ENCODE measurements at places on chromosomes 16 and 17.

DNA sequence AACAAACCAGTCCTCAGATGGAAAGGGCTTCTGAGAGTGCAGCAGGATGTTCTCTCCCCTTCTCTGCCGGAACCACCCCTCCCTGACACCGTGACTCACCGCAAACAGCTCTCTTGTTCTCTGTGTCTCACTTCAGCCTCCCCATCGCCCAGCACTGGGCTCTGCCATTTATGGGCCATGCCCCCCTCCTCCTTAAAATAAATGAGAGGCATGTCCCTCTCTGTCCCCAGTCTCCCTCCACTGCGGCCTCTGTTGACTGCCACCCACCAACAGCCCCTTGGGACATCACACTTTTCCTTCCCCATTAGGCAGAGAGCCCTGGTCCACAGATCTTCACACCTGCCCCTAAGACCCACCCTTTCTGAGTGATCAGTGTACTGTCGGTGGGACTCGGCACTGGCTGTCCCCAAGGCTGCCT, 6.3 kb downstream of the CCDC102A start:
- peak; percentile 51 for DNase-seq

DNA sequence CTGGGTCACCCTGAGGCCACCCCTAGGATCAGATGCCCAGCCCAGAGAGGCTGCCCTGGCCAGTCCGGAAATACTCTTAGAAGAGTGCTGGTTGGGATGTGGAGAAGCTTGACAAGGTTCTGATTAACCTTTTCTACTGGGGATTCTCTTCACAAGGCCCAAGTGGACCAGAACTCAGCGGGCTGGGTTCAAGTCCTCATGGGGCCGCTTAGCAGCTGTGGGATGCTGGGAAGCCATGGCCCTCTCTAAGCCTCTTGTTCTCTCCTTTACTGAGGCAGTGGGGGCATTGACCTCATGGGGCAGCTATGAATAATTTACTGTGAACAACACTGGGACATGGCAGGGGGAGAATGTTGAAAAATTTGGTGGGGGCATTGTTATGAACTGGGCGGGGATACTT, 92.8 kb downstream of the CYLD start:
- DNase-seq: no peak

GRCh38 chr16:58198022-58198683, at the start of gene CSNK2A2:
Gene CSNK2A2, minus strand, starts transcription at chr16:58198106. Its CDS starts 370 bp downstream, at chr16:58197736.
- DNase-seq: peak; percentile 74

GRCh38 chr17:71505200-71505599, 615.6 kb upstream of the SOX9 start:
- peak; percentile 54 for DNase-seq

DNA sequence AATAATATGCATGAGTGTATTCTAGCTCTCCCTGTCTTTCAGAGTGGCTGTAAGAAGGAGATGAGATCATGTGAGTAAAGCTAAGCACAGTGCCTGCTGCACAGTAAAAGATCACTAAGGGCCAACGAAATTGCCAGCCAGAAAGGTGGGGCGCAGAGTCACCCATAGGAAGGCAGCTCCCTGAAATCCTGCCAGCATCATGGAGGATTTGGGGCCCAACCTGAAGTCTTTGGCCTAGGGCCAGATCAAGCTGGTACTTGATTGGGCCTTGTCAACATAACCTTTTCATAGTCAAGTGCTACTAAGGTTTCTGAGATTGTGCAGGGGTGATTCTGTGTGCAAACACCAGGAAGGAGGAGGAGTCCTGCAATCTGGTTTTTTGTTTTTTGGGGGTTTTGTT, 16.5 kb downstream of the SCNN1B start:
- peak; percentile 43 for DNase-seq

DNA sequence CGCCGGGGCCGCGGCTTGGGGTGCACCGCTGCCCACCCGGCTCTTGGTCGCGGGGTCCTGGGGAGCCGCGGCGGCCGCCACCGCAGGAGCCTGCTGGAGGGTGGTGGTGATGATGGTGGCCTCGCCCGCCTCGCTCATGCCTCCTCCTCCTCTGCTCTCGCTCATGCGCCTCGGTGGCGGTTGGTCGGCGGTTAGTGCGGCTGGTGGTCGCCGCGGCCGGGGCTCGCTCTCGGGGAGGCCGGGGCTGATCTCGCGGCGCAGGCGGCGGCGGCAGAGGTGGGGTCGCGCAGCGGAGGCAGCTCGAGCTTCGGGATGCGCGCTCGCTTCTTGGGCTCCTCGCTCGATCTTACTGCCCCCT, 41.6 kb downstream of the AHSP start:
- DNase-seq: no peak

DNA sequence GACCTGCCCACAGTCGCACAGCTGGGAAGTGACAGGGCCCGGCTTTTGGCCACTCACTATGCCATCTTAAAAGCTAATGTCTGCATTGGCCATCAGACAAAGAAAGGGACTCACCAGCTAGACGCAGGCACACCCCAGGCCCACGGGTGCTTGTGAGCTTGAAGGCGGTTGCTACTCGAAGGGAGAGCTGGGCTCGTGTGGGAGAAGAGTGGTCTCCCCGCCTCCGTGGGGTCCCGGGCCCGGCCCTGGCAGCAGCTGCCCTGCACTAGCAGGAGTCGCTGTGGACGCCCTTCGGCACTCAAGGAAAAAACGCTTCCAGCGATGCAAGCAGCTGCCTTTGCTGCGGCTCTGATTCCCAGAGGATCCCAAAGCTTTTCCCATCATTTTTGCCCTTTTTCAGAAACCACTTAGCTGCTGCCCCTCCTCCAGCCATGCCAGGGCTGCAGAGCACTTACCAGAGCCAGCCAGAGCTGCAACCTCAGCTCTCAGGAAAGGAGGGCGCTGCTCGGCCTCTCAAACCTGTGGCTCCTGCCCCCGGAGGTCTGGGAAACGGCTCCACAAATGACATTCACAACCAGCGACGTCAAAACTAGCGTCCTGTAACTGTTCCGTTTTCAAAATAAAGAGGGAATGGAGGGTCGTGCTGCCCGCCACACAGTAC, 12.3 kb downstream of the TRPV1 start:
- DNase-seq: no peak

DNA sequence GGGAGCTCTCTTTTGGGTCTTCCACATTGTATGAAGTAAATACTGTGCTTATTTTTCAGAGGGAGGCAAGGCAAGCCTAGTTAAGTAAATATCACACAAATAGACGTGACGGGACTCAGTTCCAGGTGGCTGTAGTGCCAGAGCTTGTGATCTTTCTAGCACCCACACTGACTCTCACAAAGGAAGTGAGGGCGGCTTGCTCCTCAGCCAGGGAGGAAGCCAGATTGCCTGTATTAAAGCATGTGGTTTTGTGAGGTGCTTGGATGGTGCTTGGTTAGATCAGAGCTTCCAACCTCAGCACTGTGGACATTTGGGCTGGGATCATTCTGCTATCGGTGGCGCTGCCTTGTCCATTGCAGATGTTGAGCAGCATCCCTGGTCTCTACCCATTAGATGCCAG, 80.1 kb downstream of the VAT1L start:
- no peak for DNase-seq

GRCh38 chr17:19724501-19725420, 8.4 kb upstream of the SLC47A2 start:
- DNase-seq: peak; percentile 74

DNA sequence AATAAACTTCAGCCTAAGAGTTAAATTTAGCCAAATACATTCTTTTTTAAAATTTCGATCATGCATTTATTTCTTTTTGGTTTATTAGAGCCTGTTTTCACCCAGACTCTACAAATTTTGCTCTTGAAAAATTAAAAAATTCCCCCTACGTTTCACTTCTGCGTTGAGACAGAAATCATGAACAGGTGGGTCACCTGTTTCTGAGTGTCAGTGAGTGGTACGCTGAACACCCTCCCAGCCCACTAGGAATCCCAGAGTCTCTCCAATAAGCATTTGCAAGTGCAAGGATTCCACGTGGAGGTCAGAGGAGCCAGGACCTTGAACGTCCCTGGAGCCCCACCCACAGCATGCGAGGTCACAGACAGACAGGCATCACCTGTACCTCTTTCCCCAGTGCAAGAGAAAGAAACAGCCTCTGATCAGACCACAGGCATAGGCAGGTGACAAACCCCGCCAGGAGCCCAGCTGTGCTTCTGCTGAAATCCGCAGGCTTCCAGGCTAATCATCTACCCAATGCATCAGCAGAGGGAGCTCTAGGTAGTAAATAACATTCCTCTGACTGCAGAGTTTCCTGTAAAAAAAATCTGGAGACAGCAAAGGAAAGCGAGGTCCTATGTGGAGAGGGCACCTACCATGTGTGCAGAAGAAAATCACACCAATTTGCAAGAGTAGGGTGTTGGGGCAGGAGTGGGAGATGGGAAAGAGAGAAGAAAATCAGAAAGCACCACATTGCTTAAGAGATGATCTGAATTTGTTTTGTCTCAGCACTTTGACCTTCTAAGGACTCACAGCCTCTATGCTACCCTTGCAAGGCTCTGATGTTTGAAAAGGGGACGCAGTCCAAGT, 5.9 kb upstream of the XYLT1 start:
- peak; percentile 43 for DNase-seq

GRCh38 chr16:85172455-85173145, 60.3 kb upstream of the CIBAR2 start:
- peak; percentile 18 for DNase-seq

GRCh38 chr17:51770027-51770759, 388.3 kb downstream of the CA10 start:
- peak; percentile 31 for DNase-seq

DNA sequence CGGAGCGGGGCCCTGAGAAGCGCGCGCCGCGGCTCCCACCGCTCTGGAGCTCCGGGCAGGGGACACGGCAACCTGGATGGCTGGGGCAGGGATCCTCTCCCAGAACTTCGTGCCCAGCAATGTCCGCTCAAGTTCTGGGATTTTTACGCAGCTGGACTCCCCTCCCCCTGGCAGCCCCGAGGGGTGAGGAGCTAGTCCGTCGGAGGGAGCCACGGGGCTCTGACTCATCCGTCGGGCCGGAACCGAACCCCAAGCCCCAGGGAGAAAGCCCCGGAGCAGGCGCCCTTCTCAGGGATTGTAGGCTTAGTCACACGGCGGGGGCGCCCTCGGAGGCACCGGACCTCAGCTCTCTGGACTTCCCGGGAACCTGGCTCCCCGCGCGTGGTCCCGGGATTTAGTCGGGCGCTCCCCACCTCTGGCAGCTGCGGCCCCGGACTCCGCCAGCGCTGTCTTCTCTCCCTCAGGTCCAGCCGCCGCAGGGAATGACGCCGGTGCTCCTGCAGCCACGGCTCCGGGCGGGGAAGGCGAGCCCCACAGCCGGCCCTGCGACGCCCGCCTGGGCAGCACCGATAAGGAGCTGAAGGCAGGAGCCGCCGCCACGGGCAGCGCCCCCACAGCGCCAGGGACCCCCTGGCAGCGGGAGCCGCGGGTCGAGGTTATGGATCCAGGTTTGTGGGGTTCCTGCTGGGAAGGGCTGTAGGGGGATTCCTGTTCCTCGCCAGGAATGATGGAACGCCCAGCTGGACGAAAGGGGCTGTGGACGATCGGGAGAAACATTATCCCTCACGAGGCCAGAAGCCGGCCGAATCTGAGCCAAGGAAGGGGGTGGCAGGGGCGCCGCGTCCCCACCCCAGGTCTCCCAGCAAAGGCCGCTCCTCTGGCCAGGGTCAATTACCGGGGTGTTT, 830 bp downstream of the SPHK1 start:
- peak; percentile 74 for DNase-seq

DNA sequence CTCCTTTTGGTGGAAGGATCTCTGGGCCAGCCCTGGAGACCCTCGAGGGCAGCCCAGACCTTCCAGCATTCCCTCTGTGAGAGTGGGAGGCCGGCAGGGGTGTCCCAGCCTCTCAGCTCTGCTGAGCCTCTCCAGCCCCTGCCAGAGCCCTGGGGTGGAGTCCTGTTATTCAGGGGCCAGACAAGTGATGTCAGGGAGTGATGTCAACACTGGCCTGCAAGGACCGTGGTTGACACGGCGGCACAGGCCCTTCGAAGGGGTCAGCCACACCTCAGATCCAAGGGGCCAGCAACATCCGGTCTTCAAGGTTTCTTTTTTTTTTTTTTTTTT, 231.2 kb downstream of the KATNIP start:
- no peak for DNase-seq

DNA sequence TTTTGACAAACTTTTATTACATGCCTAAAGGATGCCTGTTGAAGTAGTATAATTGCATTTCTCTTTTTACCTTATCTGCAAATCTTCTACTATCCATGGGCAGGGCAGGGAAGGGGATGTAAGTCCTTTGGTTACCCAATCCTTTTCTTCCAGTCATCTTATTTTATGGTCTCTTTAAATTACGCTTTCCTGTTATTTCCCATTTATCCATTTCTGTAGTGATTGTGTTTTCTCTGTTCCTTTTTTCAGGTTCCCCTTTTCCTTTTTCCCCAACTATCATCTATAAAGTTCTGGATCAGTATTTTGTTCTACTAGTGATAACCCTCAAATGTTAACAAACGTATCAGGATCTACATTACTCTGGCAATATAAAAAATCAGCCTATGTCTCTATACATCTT, 3.3 kb upstream of the ABCA9 start:
- DNase-seq: no peak

DNA sequence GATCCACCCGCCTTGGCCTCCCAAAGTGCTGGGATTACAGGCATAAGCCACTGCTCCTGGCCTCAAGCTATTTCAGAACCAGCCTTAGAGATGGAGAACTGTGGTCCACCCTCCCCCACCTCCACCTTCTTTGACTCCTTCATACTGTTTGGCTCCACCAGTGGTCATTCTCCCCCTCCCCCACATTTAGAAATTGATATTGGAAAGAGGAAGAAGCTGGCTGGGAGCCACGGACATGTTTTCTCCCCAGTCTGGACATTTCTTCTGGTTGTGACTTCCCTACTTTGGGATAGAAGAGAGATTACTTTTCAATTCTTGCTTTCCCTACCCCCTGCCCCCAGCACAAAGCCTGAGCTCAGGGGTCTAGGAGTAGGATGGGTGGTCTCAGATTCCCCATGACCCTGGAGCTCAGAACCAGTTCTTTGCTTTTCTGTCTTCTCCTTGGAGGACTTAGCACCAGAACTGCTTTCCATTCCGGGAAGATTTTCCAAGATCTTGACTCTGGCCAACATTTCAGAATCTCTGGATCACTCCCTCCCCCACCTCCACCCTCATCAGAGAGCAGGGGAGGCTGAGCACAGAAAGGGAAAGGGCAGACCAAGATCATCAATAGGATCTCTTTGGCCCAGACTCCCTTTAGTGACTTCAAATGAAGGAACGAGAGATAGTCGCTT, 16.3 kb downstream of the CAVIN1 start:
- DNase-seq: no peak

GRCh38 chr16:73196670-73197069, 148.7 kb upstream of the ZFHX3 start:
- peak; percentile 78 for DNase-seq

- DNase-seq: peak; percentile 66
These were observed 46.9 kb downstream of the IRX6 start for GRCh38 chr16:55370762-55371482.

DNA sequence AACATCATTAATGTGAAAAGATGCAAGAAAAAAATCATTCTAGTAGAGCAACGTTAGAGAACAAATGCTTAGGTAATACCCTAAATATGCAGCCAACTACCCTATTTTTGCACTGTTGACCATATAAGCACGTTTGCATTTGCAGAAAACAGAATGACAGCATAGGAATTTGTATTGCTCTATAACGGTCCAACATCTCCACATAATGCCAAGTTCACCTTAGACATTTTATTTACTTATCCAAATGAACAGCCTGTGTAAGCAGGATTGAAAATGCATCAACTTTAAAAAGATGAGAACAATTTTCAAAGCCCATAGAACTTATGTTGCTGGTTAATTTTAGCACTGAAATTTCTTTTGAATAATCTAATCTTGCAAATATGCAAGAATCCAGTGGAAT, 19.1 kb upstream of the RSL1D1 start:
- DNase-seq: no peak

- DNase-seq: no peak
These were observed 174.3 kb downstream of the FOXL1 start for GRCh38 chr16:86752582-86753175.

Data from epithelial cell of esophagus (primary cell).